ENCODE measurements at places on chromosomes 16 and 17. TPM values are rescaled to one million over a fixed set of nuclear protein-coding genes. Genes with fewer than 3 reads are reported as not detected.
A peak's percentile ranks its signal among the peaks of the same experiment; 100 is the strongest.

DNA sequence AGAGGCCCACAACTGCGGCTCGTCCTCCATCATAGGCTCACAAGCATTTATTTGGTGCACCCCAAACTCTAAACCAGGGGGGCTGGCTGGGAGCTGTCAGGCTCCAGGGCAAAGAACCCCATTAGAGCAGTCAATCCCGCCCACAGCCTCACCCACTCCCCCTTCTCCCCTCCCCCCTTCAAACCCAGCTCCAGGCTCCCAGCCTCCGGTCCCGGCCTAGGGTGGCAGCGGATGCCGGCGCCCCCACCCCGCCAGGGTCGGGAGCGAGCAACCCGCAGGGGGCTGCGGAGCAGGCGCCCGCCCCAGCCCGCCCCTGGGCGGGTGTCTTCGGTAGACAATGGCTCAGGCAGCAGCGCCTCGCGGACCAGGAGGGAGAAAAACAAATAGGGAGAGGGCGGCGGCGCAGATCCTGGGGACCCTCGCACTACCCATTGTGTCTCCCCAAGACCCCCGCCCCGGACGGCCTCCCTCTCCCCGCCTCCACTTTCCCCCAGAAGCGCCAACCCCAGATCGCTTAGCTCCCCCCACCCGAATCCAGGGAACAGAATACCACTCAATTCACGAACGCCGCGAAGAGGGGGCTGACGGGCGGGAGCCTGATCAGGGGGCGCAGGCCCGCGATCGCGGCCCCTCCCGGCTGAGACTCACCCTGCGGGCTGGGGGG is 572 bp downstream of the FAM171A2 start:
- no peak overlapping the region for H3K27ac ChIP-seq
- peak overlapping the region; percentile 78 for H3K4me3 ChIP-seq
- no peak for DNase-seq
- H3K4me1 ChIP-seq, result peaks cover 11% of the 10 kb centered on the region

DNA sequence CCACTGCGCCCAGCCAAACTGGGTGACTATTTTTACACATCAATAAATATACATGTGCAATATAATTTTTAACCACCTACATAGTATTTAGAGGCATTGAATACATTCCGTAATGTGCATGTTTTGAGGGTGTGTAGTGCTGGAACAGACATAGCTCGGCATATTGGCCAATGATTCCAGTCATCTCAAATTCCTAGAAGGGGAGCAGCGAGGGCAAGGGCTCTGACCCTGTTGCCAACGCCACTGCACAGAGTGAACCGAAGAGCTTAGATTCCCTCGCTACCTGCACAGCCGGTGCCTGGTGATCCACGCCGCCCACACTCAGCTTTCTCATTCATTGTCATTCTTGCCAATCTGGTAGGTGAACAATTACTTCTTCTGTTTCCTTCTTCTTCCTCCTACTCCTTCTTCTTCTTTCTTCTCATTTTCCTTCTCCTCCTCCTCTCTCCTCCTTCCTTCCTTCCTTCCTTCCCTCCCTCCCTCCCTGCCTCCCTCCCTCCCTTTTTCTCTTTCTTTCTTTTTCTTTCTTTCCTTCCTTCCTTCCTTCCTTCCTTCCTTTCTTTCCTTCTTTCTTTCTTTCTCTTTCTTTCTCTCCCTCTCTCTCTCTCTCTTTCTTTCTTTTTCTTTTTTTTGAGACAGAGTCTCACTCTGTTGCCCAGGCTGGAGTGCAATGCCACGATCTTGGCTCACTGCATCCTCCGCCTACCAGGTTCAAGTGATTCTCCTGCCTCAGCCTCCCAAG is 26.3 kb upstream of the ATP2A3 start:
- DNase-seq, result no peak
- peaks cover 7% of the 10 kb centered on the region for H3K4me1 ChIP-seq
- no peaks in the 10 kb centered on the region for H3K36me3 ChIP-seq
- no peak overlapping the region for H3K27ac ChIP-seq

DNA sequence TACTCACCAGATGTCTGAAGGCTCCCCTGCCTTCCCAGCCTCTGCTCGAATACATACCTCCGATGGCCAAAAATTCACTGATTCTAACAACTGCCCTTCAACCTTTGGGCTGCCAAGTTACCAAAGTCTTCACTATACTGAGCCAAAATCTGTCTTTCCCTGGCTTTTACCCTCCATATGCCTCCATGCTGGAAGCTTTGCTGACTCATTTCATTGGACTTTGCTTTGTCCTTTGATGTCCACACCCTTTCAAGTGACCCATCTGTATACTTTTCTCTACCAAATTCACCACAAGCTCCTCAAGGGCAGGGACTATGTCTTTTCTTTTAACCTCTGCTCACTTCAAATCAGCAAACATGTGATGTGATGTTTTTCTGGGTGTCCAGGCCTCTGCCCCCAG is 21.0 kb upstream of the MTMR4 start:
- H3K36me3 ChIP-seq, result no peaks in the 10 kb centered on the region
- H3K4me1 ChIP-seq, result peaks cover 6% of the 10 kb centered on the region
- H3K27me3 ChIP-seq, result peaks cover 27% of the 10 kb centered on the region
- no peak overlapping the region for H3K27ac ChIP-seq
- no peak overlapping the region for H3K4me3 ChIP-seq

DNA sequence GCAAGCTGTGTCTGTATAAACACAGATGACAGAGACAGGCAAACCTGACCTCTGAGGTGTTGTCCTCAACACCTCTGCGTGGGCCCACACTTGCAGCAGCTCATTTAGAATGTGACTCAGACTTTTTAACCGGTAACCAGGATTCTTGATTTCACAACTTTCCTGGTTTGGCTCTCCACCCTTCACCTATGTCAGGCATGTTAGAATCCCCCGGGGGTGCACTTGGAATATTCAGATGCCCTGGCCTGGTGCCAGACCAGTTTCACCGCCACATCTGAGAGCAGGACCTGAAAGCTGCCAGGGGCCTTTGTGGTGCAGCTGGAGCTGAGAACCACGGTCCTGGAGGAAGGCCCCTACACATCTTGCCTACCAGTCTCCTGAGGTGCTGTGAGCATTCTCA is 4.8 kb downstream of the DHODH start:
- no peak for DNase-seq
- H3K4me1 ChIP-seq, result peaks cover 13% of the 10 kb centered on the region
- peaks cover 54% of the 10 kb centered on the region for H3K36me3 ChIP-seq
- peak overlapping the region; percentile 18 for H3K27ac ChIP-seq
- no peak overlapping the region for H3K4me3 ChIP-seq

GRCh38 chr17:4195306-4195705 is 52.3 kb downstream of the CYB5D2 start:
- H3K27ac ChIP-seq, result no peak overlapping the region
- H3K4me1 ChIP-seq, result no peaks in the 10 kb centered on the region
- no peak for DNase-seq
- H3K4me3 ChIP-seq, result no peak overlapping the region
- no peaks in the 10 kb centered on the region for H3K27me3 ChIP-seq
- H3K36me3 ChIP-seq, result peaks cover 46% of the 10 kb centered on the region

- H3K27me3 ChIP-seq, result no peaks in the 10 kb centered on the region
- no peak overlapping the region for H3K4me3 ChIP-seq
- no peak for DNase-seq
- H3K27ac ChIP-seq, result no peak overlapping the region
Observed at GRCh38 chr16:57711-58110, 4.1 kb downstream of the SNRNP25 start.

GRCh38 chr17:79396696-79397095 is 214.2 kb downstream of the RBFOX3 start:
- H3K27ac ChIP-seq, result no peak overlapping the region

- DNase-seq, result no peak
- H3K4me1 ChIP-seq, result no peaks in the 10 kb centered on the region
- no peaks in the 10 kb centered on the region for H3K36me3 ChIP-seq
- H3K4me3 ChIP-seq, result no peak overlapping the region
Observed at GRCh38 chr17:16878606-16879005, 93.3 kb downstream of the TNFRSF13B start.

- H3K27me3 ChIP-seq, result no peaks in the 10 kb centered on the region
- peaks cover 3% of the 10 kb centered on the region for H3K36me3 ChIP-seq
- H3K4me1 ChIP-seq, result peaks cover 2% of the 10 kb centered on the region
Observed at GRCh38 chr16:87457709-87458423, 35.0 kb downstream of the ZCCHC14 start.

Gene CCL17
- 7.0 TPM for total RNA-seq

Gene DOC2B
- total RNA-seq, result not detected

Gene CA10
- not detected for total RNA-seq

Gene KRTAP4-1
- total RNA-seq, result not detected

All from activated B cell treated with CpG ODN at 0.5 μM for 24 hours (primary cell).